HepG2 (cell line): ENCODE measurements at places on chromosomes 6 and 20.

- no peaks in the 10 kb centered on the region for H3K36me3 ChIP-seq
- H3K4me1 ChIP-seq: no peaks in the 10 kb centered on the region
- peaks cover 17% of the 10 kb centered on the region for H3K27me3 ChIP-seq
- H3K27ac ChIP-seq: no peak overlapping the region
These were observed 79.8 kb upstream of the ARID1B start for GRCh38 chr6:156697225-156697830.

GRCh38 chr6:170233286-170234205 lies 57.3 kb downstream of the DLL1 start:
- DNase-seq: no peak
- no peak overlapping the region for H3K4me3 ChIP-seq
- H3K4me1 ChIP-seq: no peaks in the 10 kb centered on the region
- H3K27ac ChIP-seq: no peak overlapping the region
- no peaks in the 10 kb centered on the region for H3K36me3 ChIP-seq

GRCh38 chr6:6968731-6969552 lies 138.8 kb upstream of the RREB1 start:
- H3K27ac ChIP-seq: no peak overlapping the region
- H3K27me3 ChIP-seq: no peaks in the 10 kb centered on the region
- H3K4me3 ChIP-seq: no peak overlapping the region
- H3K36me3 ChIP-seq: no peaks in the 10 kb centered on the region
- peaks cover 30% of the 10 kb centered on the region for H3K4me1 ChIP-seq
- no peak for DNase-seq

- H3K27ac ChIP-seq: no peak overlapping the region
- DNase-seq: no peak
- peaks cover 9% of the 10 kb centered on the region for H3K36me3 ChIP-seq
- no peaks in the 10 kb centered on the region for H3K27me3 ChIP-seq
These were observed 13.8 kb downstream of the RNF144B start for GRCh38 chr6:18400831-18401446.

GRCh38 chr20:22794200-22794599 lies 209.8 kb upstream of the FOXA2 start:
- H3K4me1 ChIP-seq: 0 out of 2 replicates have a peak, but pooled peaks cover 7% of the 10 kb centered on the region
- DNase-seq: no peak
- no peaks in the 10 kb centered on the region for H3K36me3 ChIP-seq

DNA sequence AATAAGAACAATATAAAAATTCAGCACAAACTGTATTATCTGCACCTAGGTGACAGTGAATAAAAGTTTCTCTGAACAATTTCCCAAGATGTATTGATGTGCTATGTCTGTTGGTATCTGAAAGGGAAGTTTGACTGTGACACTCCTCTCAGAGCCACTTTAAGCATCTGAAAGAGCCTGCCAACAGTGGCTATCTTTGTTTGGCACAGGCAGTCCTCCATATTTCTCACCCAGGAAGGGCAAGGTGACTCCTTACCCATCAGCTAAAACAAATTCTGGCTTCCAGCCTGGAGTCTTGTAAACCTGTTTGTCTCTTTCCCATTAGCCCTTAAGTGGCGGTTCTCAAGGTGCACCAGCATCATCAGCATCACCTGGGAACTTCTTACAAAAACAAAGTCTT lies 122.4 kb upstream of the VGLL2 start:
- H3K4me1 ChIP-seq: no peaks in the 10 kb centered on the region
- no peak overlapping the region for H3K27ac ChIP-seq
- no peaks in the 10 kb centered on the region for H3K36me3 ChIP-seq
- H3K4me3 ChIP-seq: no peak overlapping the region
- H3K27me3 ChIP-seq: no peaks in the 10 kb centered on the region

GRCh38 chr20:51460569-51461265 lies 81.8 kb downstream of the NFATC2 start:
- no peak for DNase-seq
- no peaks in the 10 kb centered on the region for H3K27me3 ChIP-seq
- H3K27ac ChIP-seq: no peak overlapping the region
- peaks cover 10% of the 10 kb centered on the region for H3K4me1 ChIP-seq
- no peak overlapping the region for H3K4me3 ChIP-seq

DNA sequence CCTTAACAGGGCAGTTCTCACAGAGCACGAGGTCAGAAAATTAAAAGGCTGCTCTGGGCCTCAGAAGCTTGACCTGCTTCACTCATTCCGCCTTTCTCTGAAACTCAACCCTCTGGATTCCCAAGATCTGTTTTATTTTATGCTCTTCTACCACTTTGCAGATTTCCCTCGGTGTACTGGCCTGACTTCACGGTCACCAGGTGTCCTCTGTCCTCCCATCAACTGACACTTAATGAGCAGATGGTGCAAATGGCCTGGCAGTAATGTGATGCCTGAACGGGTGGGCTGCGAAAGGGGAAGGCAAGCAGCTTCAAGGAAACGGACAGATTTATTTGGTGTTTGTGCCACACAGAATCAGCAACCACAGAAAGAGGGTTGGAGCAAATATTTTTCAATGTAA lies 169.7 kb upstream of the TFAP2D start:
- no peak overlapping the region for H3K27ac ChIP-seq
- no peaks in the 10 kb centered on the region for H3K27me3 ChIP-seq
- no peaks in the 10 kb centered on the region for H3K36me3 ChIP-seq
- no peaks in the 10 kb centered on the region for H3K4me1 ChIP-seq

DNA sequence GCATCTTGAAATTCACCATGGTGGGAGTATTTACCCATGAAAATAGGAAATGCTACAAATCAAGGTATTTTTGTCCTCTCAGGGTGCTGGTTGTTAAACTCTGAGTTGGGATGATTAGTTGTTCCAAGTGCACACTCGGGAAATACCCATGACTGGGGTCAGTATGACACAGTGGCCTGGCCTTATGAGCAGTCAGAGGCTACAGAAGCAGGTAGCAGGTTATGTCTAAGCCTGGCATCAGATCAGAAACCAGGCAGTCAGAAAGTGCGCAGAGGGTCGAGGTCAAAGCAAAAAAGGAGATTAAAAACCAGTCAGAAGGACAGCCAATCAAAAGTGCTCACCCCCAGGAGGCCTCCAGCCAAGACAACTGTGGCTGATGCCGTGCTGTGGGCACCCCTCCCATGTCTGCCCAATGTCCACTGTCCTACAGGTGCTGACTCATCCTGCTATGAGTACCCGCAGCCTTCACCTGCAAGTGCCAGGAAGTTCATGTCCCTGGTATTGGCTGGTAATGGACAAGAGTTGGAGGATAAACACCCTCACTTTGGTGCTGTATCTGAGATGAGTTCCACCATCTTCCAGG lies 117.4 kb upstream of the SLC24A3 start:
- H3K36me3 ChIP-seq: no peaks in the 10 kb centered on the region
- no peak for DNase-seq
- no peaks in the 10 kb centered on the region; the same call in 1 of the 2 replicates for H3K27me3 ChIP-seq
- H3K4me3 ChIP-seq: no peak overlapping the region
- no peak overlapping the region for H3K27ac ChIP-seq

DNA sequence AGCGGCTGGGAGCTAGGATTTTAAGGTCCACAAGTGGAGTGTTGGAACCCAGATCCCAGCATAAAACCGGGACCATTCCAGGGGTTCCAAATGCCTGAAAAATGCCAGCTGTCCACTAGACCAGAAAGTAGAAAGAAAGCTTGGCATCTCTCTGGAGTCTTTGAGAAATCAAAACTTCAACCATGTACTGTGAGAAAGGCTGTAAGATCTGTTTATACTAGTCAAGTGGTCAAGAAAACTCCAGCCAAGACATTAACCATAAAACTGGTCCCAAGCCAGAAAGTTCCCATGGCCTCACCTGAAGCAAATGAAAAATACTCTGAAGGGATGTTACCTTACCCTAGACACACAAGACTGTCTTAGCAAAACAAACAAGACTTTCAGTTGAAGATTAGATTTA lies 112.6 kb downstream of the DCDC2 start:
- H3K36me3 ChIP-seq: peaks cover 13% of the 10 kb centered on the region
- no peak overlapping the region for H3K4me3 ChIP-seq
- no peaks in the 10 kb centered on the region for H3K27me3 ChIP-seq
- DNase-seq: no peak
- peaks cover 17% of the 10 kb centered on the region for H3K4me1 ChIP-seq
- no peak overlapping the region for H3K27ac ChIP-seq

DNA sequence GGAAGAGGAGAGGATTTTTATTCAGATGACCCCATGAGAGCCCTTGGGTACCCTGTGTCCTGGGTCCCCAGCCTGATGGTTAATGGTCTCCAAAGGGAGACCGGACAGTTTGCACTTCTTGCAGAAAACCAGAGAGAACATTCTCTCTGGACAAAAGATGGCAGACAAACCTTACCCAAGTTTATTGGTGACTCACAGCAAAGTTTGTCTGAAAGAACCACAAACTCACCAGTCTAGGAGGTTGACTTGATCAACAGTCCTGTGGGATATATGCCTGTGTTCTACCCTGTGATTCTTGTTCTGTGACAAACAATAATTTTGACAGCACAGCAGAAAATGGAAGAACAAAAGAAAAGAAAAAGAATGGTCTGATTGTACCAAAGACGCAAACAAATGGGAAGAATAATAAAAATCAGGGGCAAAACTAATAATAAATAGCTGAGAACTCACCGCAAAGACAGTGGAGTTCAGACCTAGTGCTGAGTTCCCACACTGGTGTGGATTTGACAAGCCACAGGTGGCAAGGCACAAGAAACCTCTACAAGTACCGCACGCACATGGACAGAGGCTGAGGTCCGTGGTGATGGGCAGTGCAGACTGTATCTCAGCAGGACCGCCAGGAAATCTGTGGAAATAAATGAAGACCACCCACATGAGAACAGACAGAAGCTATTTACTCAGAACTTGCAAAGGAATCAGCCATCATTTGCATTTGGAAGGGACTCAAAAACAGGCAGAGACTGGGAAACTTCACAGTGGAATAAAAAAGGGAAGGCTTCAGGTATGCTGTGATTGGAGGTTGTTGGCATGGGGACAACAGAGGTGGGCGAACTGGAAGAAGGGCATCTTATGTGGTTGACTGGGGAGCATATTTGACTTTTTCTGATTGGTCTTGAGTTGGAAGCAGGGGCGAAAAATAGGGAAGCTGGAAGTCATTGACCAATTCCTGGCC lies 246.3 kb upstream of the RNF24 start:
- peaks cover 19% of the 10 kb centered on the region; the same call in 2 of the 3 replicates for H3K27me3 ChIP-seq
- H3K4me3 ChIP-seq: no peak overlapping the region
- H3K4me1 ChIP-seq: no peaks in the 10 kb centered on the region
- no peak for DNase-seq
